Stimulated activated CD4-positive, alpha-beta T cell treated with anti-CD3 and anti-CD28 coated beads, Interleukin-1b, Interleukin-23, amount 100 ng/mL, for 4 hours (primary cell): ENCODE measurements at places on chromosomes 7 and 10.

DNA sequence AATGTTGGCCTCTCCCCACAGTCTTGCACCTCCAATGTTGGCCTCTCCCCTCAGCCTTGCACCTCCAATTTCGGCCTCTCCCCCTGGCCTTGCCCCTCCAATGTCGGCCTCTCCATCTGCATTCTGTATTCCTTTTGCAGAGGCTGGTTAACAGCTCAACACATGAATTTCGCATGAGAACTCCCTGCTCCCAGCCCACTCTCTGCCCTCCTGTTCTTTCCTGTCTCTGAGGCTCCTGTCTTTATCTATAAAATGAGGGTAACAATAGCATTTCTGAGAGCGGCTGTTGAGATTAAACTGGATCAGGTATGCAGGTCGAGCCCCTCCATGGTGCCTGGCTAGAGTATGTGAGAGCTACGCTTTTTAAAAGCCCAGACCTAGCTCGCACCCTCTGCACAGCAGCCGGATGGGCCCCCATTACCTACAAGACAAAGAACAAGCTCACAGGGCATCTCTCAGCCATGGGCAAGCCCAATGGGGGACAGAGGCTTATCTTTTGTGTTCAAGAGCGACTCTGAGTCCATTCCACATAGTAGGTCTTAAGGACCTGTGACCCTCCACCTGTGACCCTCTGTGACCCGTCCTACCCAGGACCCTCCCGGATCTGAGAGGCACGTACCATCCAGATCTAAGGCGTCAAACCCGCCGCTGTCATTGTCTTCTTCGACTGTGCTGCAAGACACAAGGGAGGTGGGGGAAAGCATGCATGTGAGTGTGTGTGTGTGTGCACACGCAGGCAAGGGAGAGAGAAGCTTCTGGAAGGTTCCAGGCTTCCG, 82.2 kb upstream of the GNA12 start:
- DNase-seq: no peak

GRCh38 chr7:73811760-73812168, 19.0 kb upstream of the CLDN4 start:
- peak; percentile 46 for DNase-seq

DNA sequence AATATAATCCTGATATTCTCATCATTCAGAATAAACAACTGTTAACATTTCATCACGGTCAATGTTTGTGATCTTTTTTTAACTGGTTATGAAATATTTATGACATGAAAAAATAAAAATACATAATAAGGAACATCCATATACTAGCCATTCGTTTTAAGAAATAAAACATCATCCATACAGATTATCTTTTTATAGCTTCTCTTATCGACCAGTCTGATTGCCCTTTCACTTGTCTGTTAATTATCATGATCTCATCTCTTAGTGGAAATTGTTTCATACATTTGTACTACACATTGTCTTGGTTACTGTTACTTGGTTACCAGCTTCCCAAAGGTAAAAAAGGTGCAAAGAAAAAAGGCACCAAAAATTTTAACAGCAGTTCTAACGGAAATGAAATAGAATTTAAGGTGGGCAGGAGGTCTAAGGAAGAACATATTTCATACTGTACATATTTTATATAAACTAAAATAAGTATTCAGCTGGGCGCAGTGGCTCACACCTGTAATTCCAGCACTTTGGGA, 8.4 kb downstream of the ARHGAP21 start:
- DNase-seq: no peak

DNA sequence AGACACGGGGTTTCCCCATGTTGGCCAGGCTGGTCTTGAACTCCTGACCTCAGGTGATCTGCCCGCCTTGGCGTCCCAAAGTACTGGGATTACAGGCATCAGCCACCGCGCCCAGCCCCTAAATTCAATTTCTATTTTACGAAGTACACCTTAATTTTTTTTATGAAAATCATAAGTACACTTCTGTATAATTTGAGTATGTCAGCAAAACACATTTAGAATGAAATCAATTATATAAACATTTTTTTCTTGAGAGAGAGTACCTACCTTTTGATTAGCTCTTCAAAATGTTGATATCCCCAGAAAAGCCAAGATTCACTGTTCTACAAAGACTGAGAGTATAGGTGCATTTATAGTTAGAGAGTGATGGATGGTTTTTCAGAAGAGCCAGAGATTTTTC, 20.5 kb upstream of the ITGA8 start:
- no peak for DNase-seq

- DNase-seq: no peak
These were observed 44.9 kb upstream of the MYL10 start for GRCh38 chr7:101673951-101674350.

DNA sequence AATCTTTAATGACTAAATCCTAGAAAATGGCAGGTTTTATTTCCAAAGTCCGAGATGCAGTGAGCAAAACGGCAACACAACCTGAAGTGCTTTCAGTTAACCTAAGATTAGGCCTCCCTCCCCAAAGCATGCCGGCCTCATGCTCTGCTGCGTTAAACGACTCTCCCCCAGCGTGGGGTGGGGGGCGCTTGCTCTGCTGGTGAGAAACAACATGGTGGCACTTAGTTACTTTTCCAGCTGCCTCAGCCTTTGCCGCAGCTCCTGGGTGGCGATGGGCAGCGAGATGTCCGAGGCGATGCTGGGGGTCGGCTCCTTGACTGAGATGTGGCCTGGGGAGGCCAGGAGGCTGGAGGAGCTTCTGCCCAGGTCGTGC, 36.7 kb upstream of the NCAPG2 start:
- DNase-seq: no peak

- DNase-seq: no peak
These were observed 115.2 kb downstream of the HIP1 start for GRCh38 chr7:75623390-75624133.

GRCh38 chr10:64636461-64636860, 1115.3 kb downstream of the REEP3 start:
- DNase-seq: no peak

- DNase-seq: no peak
These were observed 116.6 kb upstream of the RSU1 start for GRCh38 chr10:16933783-16934182.

DNA sequence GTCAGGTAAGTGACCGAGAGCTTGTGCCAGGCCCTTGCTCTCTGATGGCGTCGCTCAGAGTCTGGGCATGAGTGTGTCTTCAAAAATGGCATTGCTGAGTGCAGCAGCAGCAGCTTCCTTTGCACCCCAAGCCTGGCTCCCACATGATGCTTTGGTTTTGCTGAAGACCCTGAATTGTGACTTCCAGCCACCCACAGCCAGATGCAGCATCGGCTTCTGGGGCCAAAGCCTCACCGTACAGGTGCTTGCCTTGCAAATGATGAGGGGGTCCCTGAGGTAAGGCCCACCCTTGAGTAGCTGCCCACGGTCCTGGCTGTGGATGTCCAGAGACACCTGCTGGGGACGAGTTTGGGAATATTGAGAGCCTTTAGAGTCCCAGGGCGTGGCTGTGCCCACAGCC, 57.9 kb downstream of the JAKMIP3 start:
- no peak for DNase-seq

GRCh38 chr7:132059141-132059540, 502.7 kb upstream of the PODXL start:
- DNase-seq: no peak

- no peak for DNase-seq
These were observed 7.1 kb upstream of the KCNIP2 start for GRCh38 chr10:101850749-101851148.

DNA sequence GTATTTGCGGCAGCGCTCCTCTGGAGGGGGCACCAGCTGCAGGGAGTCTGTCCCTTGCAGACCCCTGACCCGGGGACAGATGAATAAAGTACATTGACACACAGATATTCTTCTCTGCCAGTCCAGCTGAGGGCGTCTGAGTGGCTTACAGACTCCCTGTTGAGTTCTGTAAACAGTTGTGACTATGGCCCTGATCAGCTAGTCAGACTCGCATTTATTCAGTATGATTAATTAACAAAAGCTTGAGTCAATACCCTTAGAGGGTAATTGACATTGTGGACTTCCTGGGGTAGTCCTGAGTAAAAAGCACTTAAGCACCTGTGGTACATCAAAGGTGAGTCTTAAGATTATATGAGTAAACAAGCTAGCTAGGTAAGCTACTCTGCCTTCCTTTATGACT, 21.0 kb downstream of the ANKRD30A start:
- DNase-seq: no peak

DNA sequence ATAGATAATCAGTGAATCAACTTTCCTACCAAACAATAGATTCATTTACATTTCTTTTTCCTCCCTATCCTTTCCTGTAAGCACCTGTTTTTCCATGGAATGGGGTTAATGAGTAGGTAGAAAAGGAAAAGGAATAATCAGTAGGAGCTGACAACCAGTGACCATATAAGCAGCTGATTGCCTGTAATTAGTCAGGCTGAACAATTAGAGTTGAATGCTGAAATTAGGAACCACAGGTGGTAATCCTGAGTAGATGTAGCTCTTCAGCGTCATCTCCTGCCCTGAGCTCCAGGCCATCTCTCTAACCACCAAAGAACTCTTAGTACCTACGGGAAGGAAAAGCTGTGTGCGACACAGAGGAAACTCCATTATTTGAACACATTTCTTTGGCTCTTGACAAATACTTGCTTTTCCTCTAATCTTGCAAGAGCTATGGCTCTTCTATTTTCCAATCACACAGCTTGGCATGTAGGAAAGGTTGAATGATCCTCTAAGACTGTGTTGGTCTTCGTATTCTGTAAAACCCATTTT, 63.8 kb downstream of the KLHDC10 start:
- DNase-seq: no peak

- DNase-seq: peak; percentile 48
These were observed 778 bp upstream of the TRIM8 start for GRCh38 chr10:102643336-102644065.

- no peak for DNase-seq
These were observed 69.1 kb downstream of the PRKAG2 start for GRCh38 chr7:151807846-151808245.

- DNase-seq: peak; percentile 39
These were observed 112.9 kb downstream of the COL13A1 start for GRCh38 chr10:69914398-69915214.

- no peak for DNase-seq
These were observed 802 bp upstream of the CDK6 start for GRCh38 chr7:92837000-92837749.

- DNase-seq: no peak
These were observed 709.7 kb downstream of the CNTNAP2 start for GRCh38 chr7:146826329-146826728.

GRCh38 chr7:46432708-46433107, 511.6 kb upstream of the IGFBP3 start:
- DNase-seq: no peak

GRCh38 chr7:1719913-1720312, 49.8 kb downstream of the ELFN1 start:
- no peak for DNase-seq

- no peak for DNase-seq
These were observed 46.7 kb upstream of the PLCE1 start for GRCh38 chr10:93947055-93947454.

GRCh38 chr7:100654908-100655831, 1.1 kb downstream of the ACTL6B start:
- no peak for DNase-seq

DNA sequence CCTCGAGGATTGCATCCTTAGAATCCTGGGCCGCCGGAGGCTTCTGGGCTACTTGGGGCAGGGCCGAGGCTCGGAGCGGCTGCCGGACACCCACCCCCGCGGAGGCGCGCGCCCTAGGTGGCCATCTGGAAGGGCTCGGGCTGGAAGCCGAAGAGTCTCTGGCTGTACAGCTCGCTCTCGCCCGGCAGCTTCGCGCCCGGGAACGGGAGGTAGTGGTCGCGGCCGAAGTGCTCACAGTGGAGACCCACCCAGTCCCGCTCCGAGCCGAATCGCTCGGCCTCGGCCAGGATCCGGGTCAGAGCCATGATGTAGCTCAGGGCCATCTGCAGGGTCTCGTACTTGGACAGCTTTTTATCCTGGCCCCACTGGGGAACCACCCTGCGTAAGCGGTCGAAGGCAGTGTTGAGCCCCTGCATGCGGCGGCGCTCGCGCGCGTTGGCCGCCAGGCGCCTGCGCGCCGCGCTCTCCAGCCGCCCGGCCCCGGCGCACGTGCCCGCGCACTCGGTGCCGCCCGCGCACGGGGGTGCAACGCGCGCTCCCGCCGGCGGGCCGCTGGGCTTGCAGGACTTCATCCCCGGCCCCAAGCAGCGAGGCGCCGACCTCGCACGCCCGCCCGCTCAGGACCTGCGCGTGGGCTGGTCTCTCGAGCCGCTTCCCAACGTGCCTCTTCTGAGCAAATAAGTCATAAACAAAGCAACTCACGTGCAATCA, 652 bp downstream of the ATOH7 start:
- peak; percentile 13 for DNase-seq

- no peak for DNase-seq
These were observed 27.7 kb upstream of the SLC25A13 start for GRCh38 chr7:96349572-96349971.

- DNase-seq: no peak
These were observed 25.1 kb downstream of the DDIT4 start for GRCh38 chr10:72298592-72299519.

- DNase-seq: no peak
These were observed 26.8 kb upstream of the SORCS3 start for GRCh38 chr10:104614245-104614831.

- DNase-seq: no peak
These were observed 2.9 kb downstream of the TECPR1 start for GRCh38 chr7:98249106-98249505.

GRCh38 chr7:45646207-45646821, 72.1 kb downstream of the ADCY1 start:
- DNase-seq: no peak

GRCh38 chr10:93751832-93752231, 5.9 kb upstream of the LGI1 start:
- no peak for DNase-seq

GRCh38 chr7:66239467-66239856, 34.3 kb downstream of the TPST1 start:
- no peak for DNase-seq

GRCh38 chr10:59757966-59758365, 4.7 kb upstream of the MRLN start:
- no peak for DNase-seq

DNA sequence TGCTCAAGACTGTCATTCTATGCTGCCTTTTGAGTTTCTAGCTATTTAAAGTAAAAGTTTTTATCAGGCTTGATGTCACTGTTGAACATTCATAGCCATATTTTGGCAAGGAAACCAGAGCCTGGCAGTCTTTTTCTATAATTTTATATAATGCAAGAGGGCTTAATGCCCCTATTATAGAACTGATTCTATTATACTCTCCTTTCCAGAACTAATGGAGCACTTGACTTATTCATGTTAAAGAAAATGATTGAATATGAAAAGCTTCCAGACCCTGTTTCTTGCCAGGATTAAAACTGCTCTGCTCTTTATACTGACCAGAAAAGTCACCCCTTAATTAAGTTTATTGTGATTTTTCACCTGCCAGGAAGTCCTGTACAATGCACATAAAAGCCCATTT, 337.6 kb upstream of the CHRM2 start:
- no peak for DNase-seq

GRCh38 chr7:80243425-80243824, 108.8 kb downstream of the GNAI1 start:
- no peak for DNase-seq

- DNase-seq: no peak
These were observed 5.8 kb upstream of the SMARCD3 start for GRCh38 chr7:151254316-151254715.

GRCh38 chr10:128487517-128487916, 361.3 kb upstream of the MKI67 start:
- no peak for DNase-seq
